ENCODE measurements at places on chromosomes 1 and 21. TPM values are rescaled to one million over a fixed set of nuclear protein-coding genes. Genes with fewer than 3 reads are reported as not detected.

NBPF9 gene
- polyA plus RNA-seq: 7.7 TPM

ZNF496 gene
- 7.9 TPM for polyA plus RNA-seq

ERICH3 gene
- polyA plus RNA-seq: not detected

TSPAN2 gene
- polyA plus RNA-seq: 2.0 TPM

FBXO2 gene
- 18.0 TPM for polyA plus RNA-seq

HES4 gene
- polyA plus RNA-seq: not detected

ISG15 gene
- polyA plus RNA-seq: 191 TPM

TMPRSS15 gene
- not detected for polyA plus RNA-seq

INAVA gene
- not detected for polyA plus RNA-seq

TINAGL1 gene
- not detected for polyA plus RNA-seq

PTPRF gene
- not detected for polyA plus RNA-seq

CDC42SE1 gene
- 86.2 TPM for polyA plus RNA-seq

All from IgD-negative memory B cell (primary cell).